ENCODE measurements at places on chromosomes 16 and 17.

GRCh38 chr17:49209061-49209571, 1.3 kb downstream of the GNGT2 start:
- DNase-seq, result no peak

- DNase-seq, result peak; percentile 41
Measured at GRCh38 chr16:75342308-75342811, 90.9 kb upstream of the BCAR1 start.

GRCh38 chr16:728131-728889, 1.4 kb downstream of the HAGHL start:
- no peak for DNase-seq

- no peak for DNase-seq
Measured at GRCh38 chr17:72852277-72852938, 240.1 kb downstream of the SLC39A11 start.

DNA sequence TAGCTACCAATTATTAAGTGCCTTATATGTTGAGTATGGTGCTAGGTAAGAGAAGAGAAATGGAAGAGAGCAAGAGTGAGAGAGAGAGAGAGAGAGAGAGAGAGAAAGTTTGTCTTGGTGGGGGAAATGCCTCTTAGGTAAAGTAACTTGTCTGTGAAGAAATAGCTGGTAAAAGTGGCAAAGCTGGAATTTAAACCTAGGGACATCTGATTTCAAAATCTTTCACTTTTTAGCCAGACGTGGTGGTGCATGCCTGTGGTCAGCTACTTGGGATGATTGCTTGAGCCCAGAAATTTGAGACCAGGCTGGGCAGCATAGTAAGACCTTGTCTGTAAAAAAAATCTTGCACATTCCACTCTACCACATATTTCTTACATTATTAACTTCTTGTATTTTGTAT, 23.0 kb upstream of the CDR2 start:
- DNase-seq, result peak; percentile 95

GRCh38 chr16:8644211-8645140, 23.0 kb downstream of the METTL22 start:
- no peak for DNase-seq

DNA sequence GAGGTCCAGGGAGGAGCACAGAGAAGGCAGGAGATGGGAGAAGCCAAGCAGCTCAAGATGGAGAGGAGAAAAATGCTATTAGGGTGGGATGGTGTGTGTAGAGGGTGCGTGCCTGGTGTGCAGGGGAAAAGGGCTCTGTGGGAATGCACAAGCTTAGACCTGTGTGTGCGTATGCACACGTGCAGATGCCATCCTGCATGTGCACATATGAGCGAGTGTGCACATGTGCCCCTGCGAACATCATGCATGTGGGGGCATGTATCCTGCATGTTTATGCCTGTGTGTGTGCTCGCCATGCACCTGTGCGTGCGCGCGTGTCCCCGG, 438 bp upstream of the KCNJ12 start:
- no peak for DNase-seq

- DNase-seq, result no peak
Measured at GRCh38 chr17:38558728-38559050, 47.1 kb downstream of the SRCIN1 start.

DNA sequence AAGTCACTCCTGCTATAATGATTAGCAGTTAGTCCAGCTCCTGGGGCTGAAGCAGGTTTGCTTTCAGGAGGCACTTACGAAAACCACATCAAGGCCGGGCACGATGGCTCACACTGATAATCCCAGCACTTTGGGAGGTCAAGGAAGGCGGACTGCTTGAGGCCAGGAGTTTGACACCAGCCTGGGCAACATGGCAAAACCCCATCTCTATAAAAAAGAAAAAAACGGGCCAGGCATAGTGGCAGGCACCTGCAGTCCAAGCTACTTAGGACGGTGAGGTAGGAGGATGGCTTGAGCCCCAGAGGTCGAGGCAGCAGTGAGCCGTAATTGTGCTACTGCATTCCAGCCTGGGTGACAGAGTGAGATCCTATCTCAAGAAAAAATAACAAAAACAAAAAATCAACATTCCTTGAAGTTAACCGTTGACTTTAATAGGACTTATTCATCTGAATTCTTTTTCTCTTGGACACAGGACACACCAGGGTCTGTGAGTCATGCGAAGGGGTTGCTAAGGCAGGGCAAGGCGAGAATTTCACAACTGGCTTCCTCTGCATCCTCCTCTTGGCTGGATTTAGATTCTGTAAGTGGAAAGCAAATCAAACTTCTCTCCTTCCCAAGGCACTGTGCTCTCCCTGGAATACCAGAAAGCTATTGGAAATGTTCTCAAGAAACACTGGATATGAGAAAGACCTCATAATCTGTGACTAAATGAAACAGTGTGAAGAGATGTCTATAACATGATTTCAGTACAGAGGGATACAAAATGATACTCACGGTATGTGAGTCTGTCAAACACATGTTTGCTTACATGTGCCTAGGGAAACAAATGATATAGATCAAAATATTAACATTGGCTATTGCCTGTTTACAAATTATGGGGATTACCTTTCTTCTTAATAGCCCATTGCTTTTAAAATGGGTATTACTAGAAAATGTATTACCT, 99.5 kb downstream of the SYCE1L start:
- peak; percentile 91 for DNase-seq

GRCh38 chr17:48247603-48248002, 140.0 kb downstream of the SNX11 start:
- DNase-seq, result no peak

- DNase-seq, result no peak
Measured at GRCh38 chr17:43020030-43020621, 2.1 kb downstream of the VAT1 start.

GRCh38 chr16:19067349-19068236, at the start of gene COQ7:
Gene COQ7 (plus strand): TSS chr16:19067614. CDS start chr16:19067665, 51 bp downstream.
- DNase-seq, result peak; percentile 100

DNA sequence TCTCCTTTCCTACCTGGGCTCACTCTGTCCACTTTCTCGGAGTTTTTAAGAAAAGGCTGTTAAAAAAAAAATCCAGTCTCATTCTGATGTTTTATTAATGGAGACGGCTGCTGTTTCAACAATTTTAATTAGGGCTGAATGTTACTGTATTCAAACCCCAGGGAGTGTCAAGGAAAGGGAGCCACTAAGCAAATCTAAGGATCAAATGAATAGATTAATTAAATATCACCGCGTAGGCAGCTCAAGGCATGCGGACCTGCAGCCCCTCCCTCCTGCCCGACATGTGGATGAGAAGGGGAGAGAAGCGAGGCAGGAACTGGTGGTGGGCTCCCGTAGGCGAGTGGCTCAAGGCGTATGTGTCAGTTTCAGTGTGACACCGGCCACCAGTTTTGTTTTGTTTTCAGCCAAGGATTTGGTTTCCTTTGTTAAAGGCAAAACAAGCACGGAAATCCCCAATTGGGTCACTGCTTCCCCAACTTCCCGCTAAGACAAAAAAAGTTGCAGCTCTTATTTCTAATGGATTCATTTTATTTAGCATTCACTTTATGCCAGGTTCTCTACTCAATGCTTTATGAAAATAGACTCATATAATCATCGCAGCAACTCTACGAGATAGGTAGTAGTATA, 110.6 kb downstream of the GP2 start:
- DNase-seq, result no peak

DNA sequence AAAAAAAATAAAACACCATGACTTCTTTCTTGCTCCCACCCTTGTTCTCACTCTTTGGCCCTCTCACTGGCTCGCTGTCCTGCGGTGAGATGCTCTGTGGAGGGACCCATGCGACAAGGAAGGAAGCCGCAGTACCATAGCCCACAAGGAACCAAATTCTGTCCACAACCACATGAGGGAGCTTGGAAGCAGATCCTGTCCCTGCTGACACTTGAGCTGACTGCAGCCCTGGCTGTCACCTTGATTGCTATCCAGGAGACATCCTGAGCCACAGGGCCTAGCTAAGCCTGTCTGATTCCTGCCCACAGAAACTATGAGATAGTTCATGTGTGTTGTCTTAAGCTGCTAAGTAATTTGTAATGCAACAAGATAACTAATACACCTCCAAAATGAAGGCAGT, 4.8 kb upstream of the MT2A start:
- no peak for DNase-seq

GRCh38 chr17:16880843-16881230, 91.1 kb downstream of the TNFRSF13B start:
- no peak for DNase-seq

GRCh38 chr17:20174588-20175265, 165.6 kb downstream of the SPECC1 start:
- no peak for DNase-seq

GRCh38 chr16:25081702-25082101, 29.8 kb upstream of the LCMT1 start:
- no peak for DNase-seq

GRCh38 chr16:87101903-87102302, 215.3 kb downstream of the C16orf95 start:
- no peak for DNase-seq

Measured in astrocyte of the cerebellum (primary cell).